ENCODE measurements at places on chromosomes 11 and 22.

DNA sequence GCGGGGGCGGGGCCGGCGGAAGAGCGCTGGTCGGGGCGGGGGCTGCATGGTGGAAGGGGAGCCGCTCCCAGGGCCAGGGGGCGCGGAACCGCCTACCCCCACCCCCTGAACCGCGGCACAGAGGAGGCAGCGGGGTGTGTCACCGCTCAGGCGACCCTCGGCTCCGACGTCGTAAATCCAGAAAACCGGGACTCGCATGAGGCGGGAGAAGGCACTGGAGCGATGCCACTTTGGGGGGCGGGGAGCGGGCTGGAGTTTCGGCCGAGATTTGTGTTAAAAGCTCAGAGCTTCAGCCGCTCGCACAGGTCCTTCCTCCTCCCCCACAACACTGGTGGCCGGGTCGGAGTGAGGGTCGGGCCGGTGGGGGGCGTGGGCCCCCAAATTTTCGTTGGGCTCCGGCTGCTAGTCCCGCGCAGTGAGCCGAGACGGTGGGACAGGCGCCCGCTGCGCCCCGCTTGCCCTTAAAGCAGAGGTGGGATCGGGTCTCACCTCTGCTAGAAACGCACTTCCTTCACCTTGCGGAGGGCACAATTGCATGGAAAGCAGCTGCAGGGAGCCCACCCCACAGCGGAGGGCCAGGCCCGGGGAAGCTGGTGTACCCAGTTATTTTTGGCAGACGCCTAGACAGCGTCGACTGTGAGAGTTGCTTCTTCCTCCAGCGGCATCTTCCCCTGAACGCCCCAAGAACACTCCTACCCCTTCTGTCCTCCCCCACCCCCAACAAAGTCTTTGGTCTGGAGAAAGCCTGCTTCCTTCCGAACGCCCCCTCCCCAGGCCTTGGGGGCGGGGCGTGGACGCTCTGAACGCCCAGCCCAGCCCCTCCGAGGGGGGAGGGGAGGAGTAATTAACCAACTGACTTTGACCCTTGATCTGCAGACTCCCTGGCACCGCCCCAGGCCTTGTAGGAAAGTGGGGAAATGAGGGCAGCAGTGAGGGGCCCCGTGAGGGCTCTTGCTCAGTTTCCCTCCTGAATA is 1.1 kb downstream of the OVOL1 start:
- no peak for DNase-seq

DNA sequence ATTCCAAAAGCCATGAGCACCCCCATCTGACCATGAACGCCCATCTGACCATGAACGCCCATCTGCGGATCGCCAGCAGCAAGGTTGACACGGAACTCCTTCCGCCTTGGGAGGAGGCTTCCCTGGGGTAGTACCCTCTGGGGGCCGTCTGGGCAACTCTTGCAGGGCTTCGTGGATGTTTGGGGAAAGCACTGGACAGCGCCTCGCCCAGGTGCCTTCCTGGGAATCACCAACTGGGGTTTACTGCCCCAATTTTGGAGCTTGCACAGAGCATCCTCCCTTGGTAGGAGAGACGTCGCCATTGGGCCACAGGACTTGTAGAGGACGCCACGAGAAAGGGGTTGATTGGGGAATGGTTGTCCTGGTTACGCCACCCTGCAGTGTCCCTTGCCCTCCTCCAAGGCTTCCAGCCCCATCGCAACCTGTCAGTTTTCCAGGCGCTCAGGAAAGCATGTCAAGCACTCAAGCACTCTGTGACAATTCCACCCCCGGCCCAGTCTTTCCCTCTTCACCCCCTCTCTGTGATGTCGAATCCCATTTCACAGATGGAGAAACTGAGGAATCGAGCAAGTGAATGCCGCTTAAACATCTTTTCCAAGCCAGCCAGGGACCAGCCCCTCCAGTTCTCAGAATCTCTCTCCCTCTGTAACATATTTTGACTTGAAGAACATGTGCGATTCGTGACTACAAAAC is 914 bp upstream of the PRDM11 start:
- DNase-seq: no peak

- no peak for DNase-seq
Measured at GRCh38 chr11:96246718-96247552, 96.1 kb downstream of the MAML2 start.

GRCh38 chr22:45065726-45066125 is 55.9 kb upstream of the PHF21B start:
- DNase-seq: no peak

- no peak for DNase-seq
Measured at GRCh38 chr22:50583294-50583861, 729 bp upstream of the CHKB start.

GRCh38 chr11:94511932-94512781 is at the start of gene C11orf97:
Gene C11orf97 (plus strand): TSS chr11:94512461. CDS start chr11:94512529, 68 bp downstream.
- DNase-seq: peak; percentile 28

GRCh38 chr11:126834149-126834548 is 166.4 kb downstream of the KIRREL3 start:
- DNase-seq: no peak

DNA sequence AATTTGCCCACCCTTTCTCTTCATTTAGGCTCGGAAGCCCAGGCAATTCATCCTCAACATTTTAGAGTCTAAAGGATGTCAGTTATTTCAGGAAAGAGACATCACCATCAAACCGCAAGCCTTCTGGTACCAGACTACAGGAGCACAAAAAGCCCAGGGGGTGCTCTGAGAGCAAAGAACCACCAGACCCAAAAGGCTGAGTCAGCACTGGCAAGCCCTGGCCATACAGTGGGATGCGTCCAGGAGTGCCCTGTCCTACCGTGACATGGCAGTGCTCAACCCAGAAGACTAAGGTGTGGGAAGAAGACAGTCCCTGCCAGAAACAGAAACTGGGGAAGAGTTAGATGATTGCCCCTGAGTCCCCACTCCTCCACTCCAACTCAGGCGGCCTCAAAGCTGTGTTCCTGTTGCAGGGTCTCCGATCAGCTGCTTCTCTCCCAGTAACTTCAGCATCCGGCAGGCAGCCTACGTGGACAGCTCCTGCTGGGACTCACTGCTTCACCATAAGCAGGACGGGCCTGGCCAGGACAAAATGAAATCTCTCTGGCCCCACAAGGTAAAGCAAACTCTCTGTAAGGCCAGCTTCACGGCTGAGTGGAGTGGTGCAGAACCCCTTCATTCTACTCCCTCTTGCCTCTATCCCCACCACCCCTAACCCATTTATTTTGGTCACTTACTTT is 1.5 kb downstream of the PANX3 start:
- no peak for DNase-seq

DNA sequence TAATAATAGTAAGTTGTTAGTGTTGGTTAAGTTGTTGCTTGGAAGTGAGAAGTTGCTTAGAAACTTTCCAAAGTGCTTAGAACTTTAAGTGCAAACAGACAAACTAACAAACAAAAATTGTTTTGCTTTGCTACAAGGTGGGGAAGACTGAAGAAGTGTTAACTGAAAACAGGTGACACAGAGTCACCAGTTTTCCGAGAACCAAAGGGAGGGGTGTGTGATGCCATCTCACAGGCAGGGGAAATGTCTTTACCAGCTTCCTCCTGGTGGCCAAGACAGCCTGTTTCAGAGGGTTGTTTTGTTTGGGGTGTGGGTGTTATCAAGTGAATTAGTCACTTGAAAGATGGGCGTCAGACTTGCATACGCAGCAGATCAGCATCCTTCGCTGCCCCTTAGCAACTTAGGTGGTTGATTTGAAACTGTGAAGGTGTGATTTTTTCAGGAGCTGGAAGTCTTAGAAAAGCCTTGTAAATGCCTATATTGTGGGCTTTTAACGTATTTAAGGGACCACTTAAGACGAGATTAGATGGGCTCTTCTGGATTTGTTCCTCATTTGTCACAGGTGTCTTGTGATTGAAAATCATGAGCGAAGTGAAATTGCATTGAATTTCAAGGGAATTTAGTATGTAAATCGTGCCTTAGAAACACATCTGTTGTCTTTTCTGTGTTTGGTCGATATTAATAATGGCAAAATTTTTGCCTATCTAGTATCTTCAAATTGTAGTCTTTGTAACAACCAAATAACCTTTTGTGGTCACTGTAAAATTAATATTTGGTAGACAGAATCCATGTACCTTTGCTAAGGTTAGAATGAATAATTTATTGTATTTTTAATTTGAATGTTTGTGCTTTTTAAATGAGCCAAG is 2.7 kb downstream of the NEAT1 start:
- DNase-seq: peak; percentile 84

DNA sequence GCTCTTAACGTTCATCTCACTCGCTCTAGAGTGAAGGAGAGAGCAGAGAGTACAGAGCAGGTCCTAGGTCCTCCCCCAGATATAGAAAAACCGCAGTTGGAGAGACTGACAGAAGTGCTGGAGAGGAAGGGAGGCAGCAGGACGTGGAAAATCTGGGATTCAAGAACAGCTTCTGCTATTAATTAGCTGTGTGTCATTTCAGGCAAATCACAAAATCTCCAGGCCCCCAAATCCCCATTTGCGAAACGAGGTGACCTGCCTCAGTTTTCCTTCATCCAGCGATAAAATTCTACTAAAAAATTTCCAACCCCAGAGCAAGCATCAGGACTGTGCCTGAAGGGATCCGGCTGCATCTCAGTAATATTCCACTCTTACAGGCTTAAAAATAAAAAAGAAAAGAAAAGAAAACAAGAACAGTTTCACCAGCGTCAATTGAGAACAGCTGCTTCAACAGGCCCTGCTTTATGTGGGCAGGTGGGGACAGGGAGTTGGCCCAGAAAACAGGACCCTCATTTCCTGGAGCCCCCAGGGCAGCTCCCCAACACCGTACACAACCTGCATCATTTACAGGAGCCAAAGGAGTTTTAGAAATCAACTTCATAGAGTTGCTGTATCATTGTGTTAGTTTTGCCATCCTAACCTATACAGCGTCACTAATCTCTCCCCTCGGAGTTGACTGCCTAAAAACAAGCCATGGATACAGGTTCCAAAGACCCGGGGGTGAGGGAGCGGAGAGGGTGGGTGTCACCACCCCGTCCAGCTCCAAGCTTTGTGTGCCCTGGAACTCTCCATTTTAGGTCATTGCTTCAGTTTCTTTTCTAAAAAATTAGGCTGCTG is 2.3 kb upstream of the MALAT1 start:
- DNase-seq: no peak

GRCh38 chr11:70672991-70673653 is 274.8 kb downstream of the CTTN start:
- no peak for DNase-seq

DNA sequence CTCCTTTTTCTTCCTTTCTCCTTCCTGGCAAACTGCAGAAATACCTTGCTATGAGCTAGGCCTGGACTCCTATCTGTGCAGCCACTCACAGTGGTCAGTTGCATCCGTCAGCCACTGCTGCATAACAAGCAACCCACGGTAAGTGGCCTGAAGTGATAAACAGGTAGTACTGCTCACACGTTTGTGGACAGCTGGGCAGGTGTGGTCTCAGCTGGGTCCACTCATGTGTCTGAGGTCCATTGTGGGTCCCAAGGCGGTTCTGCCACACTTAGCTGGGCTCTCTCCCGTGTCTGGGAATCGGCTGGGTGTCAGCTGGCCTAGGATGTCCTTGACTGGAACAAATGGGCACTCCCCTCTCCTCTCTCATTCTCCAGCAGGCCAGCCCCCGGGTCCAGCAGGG is 109.3 kb downstream of the BRD1 start:
- DNase-seq: no peak

GRCh38 chr22:45200860-45201511 is 37.3 kb downstream of the NUP50 start:
- no peak for DNase-seq

DNA sequence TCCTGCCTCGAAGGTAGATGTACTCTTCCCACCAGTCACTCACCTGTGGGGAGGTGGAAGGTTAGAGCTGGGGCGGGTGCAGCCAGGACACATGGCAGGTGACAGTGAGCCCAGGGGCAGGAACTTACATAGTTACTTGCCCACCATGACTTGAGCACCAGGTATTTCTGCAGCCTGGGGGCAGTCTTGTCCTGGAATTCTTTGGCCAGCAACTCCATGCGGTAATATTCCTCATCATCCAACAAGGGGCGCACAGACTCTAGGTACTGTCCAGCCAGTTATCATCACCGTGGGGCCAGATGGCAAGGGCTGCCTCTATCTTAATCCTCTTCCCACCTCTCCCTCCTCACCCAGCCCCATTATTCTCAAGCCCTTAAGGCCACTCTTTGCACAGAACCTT is 2.2 kb downstream of the CPT1B start:
- no peak for DNase-seq

Measured in activated T-cell treated with anti-CD3 and anti-CD28 coated beads for 24 hours (primary cell).